ENCODE measurements at places on chromosomes 7 and 10. TPM values are rescaled to one million over a fixed set of nuclear protein-coding genes. Genes with fewer than 3 reads are reported as not detected.
A peak's percentile ranks its signal among the peaks of the same experiment; 100 is the strongest.

Gene SPACDR
- 2.7 TPM for total RNA-seq

Gene SCART1
- total RNA-seq = 2.0 TPM

Gene LBX1
- total RNA-seq = not detected

Gene ARHGAP21
- total RNA-seq = 26.3 TPM

Gene GHRHR
- total RNA-seq = not detected

Gene PRSS37
- total RNA-seq = not detected

Gene FAM241B
- total RNA-seq = 6.1 TPM

GRCh38 chr10:127234306-127234800, 38.0 kb upstream of the INSYN2A start:
- DNase-seq = no peak
- H3K27me3 ChIP-seq = no peaks in the 10 kb centered on the region
- H3K4me1 ChIP-seq = no peaks in the 10 kb centered on the region
- H3K27ac ChIP-seq = no peak overlapping the region
- no peaks in the 10 kb centered on the region for H3K36me3 ChIP-seq
- H3K4me3 ChIP-seq = no peak overlapping the region

GRCh38 chr10:105148921-105149320, 507.8 kb downstream of the SORCS3 start:
- DNase-seq = no peak
- no peaks in the 10 kb centered on the region for H3K36me3 ChIP-seq
- no peaks in the 10 kb centered on the region for H3K4me1 ChIP-seq
- H3K27me3 ChIP-seq = no peaks in the 10 kb centered on the region
- H3K4me3 ChIP-seq = no peak overlapping the region

- DNase-seq = peak; percentile 68
- H3K36me3 ChIP-seq = no peaks in the 10 kb centered on the region
- peak overlapping the region; percentile 79 for H3K4me3 ChIP-seq
- H3K27ac ChIP-seq = no peak overlapping the region
These were observed 28.9 kb downstream of the SKIDA1 start for GRCh38 chr10:21496343-21497176.

DNA sequence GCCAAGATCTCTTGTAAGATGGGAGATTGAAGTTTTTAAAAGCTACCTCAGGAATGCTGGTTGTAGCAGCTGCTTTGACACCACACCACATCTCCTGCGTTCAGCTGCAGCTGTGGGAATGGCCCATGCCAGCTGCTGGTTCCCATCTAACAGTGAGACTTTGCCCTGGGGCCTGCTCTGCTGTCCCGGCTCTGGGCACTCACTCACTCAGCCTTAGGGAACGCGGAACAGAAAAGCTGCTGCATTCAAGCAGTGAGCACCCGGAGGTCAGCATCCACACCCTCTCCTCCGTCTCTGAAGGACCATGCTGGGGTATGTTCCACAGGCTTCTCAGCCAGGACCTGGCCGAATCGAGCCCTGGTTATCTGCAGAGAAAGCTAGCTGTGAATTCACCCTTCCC, 197.1 kb upstream of the CXCL12 start:
- DNase-seq = no peak
- H3K27ac ChIP-seq = no peak overlapping the region
- no peaks in the 10 kb centered on the region for H3K4me1 ChIP-seq
- H3K4me3 ChIP-seq = no peak overlapping the region

- no peaks in the 10 kb centered on the region for H3K36me3 ChIP-seq
- H3K27me3 ChIP-seq = peaks cover 27% of the 10 kb centered on the region
- no peak overlapping the region for H3K4me3 ChIP-seq
- no peak overlapping the region for H3K27ac ChIP-seq
- no peaks in the 10 kb centered on the region for H3K4me1 ChIP-seq
These were observed 25.4 kb upstream of the CALU start for GRCh38 chr7:128713794-128714193.

DNA sequence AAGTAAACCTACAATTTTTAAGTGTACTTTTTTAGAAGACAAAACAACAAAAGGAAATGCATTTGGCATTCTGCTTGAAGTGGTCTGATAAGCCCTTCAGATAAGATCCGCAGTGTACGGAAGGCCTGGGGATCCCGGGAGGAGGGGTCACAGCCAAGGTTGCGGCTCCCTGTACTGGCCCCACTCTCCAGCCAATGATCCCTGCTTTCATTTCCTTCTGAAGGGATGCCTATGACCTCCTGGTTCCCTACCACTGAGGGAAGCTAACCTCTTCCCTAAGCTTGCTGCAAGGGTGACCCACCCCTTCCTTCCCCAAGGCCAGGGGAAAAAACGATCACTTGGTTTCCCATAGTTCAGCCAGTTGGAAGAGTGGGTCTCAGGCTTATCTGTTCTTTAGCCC, 5.3 kb downstream of the DENND2A start:
- H3K36me3 ChIP-seq = no peaks in the 10 kb centered on the region
- no peak overlapping the region for H3K4me3 ChIP-seq
- no peak for DNase-seq
- H3K27me3 ChIP-seq = peaks cover 35% of the 10 kb centered on the region

DNA sequence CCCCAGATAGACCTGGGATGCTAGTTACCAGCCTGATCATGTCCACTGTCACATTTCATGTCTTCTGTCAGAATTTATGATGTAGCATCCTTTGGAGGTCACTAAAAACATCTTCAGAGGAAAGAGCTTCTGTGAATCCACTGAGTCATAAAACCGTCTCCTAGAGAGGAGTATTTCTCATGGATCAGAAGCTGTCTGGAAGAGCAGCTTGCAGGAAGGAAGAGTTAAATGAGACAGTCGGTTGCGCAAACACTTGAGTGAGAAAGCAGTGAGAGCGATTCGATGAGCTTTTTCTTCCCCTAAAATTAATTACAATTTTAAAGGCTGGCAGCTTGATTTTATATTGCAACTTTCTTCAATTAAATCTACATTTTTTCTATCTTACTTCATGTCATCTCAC, 47.2 kb upstream of the WDR11 start:
- no peak for DNase-seq
- no peaks in the 10 kb centered on the region for H3K4me1 ChIP-seq
- H3K27me3 ChIP-seq = peaks cover 3% of the 10 kb centered on the region
- no peak overlapping the region for H3K27ac ChIP-seq
- H3K4me3 ChIP-seq = no peak overlapping the region

DNA sequence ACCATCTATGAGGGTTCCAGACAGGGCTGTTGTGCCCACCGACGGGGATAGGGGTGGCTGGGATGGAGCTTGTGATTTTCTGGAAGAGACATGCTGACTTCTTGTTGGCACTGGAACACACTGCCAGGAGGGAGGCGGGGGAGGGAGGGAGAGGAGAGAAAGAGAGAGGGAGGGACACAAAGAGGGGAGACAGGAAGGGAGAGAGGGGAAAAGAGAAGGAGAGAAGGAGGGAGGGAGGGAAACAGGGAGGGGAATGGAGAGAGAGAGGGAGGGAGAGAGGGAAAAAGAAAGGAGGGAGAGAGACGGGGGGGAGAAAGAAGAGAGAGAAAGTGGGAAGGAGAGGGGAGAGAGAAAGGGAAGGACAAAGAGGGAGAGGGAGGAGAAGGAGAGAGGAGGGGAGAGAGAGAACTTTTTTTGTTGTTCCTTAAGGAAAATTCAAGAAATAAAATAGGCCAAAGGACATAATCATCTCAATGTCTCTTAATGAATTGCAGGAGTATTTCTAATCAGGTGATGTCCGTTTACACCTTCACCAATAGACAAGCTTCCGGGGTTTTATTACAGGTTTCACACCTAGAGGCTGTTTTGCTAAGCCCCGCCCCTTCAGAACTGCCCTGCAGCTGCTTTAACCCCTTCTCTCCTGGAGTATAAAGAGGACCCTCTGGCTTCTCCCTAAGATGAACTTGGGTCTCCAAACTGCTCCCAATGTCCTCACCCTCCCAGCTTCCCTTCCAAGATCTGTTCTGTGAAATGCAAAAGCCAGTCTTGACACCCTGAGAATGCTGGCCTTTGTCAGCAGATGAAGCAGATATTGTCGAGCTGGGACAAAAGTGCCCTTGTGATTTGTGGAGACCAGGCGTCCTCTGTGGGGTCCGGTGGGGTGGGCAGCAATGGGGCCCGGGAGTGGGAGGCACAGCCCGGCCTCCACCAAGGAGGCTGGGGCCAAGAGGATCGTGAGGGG, 82.0 kb upstream of the GTF2IRD1 start:
- no peaks in the 10 kb centered on the region for H3K27me3 ChIP-seq
- no peak overlapping the region for H3K4me3 ChIP-seq
- H3K27ac ChIP-seq = no peak overlapping the region
- DNase-seq = no peak
- H3K4me1 ChIP-seq = peaks cover 7% of the 10 kb centered on the region
- no peaks in the 10 kb centered on the region for H3K36me3 ChIP-seq

- peaks cover 2% of the 10 kb centered on the region for H3K36me3 ChIP-seq
- DNase-seq = no peak
- H3K27me3 ChIP-seq = peaks cover 22% of the 10 kb centered on the region
These were observed 103.6 kb downstream of the SH3PXD2A start for GRCh38 chr10:103751667-103752290.

DNA sequence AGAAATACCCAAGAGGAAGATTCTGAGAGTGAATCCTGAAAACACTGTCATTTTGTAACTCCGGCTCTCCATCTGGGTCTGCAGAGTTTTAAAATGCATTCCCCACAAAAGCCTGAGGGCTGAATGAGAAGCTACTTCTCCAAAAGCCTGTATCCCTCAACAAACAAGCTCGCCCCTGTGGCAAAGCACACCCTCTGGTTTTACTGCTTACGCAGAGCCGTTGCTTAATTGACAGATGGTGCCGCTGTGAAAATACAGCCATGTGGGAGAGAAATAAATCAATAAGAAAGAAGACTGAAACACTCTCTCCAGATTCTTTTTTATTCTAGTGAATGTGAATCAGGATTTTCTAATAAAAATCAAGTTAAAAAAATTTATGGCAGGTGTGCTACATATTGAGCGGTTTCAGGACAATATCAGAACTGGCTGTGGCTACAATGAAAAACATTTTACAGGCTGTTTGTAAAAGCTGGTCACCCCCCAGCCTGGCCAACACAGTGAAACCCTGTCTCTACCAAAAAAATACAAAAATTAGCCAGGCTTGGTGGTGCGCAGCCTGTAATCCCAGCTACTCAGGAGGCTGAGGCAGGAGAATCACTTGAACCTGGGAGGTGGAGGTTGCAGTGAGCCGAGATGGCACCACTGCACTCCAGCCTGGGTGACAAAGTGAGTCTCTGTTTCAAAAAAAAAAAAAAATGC, 32.5 kb downstream of the C7orf33 start:
- no peak for DNase-seq
- peaks cover 1% of the 10 kb centered on the region for H3K36me3 ChIP-seq
- H3K27ac ChIP-seq = no peak overlapping the region
- peaks cover 24% of the 10 kb centered on the region for H3K27me3 ChIP-seq
- H3K4me3 ChIP-seq = no peak overlapping the region
- H3K4me1 ChIP-seq = peaks cover 48% of the 10 kb centered on the region
